ENCODE measurements at places on chromosomes 3 and 15. TPM values are rescaled to one million over a fixed set of nuclear protein-coding genes. Genes with fewer than 3 reads are reported as not detected.

The OR5K2 gene
- not detected for total RNA-seq

The VILL gene
- 112 TPM for total RNA-seq

The MYH15 gene
- not detected for total RNA-seq

The IFT122 gene
- total RNA-seq = 15.0 TPM

The NLGN1 gene
- total RNA-seq = not detected

The SPCS1 gene
- 36.3 TPM for total RNA-seq

The SOX14 gene
- not detected for total RNA-seq

The ANKRD34C gene
- not detected for total RNA-seq

The GCNT3 gene
- total RNA-seq = 117 TPM

The RTP1 gene
- total RNA-seq = not detected

The FYCO1 gene
- total RNA-seq = 40.0 TPM

Measured in transverse colon (tissue), 4 donors.